Stimulated activated CD4-positive, alpha-beta T cell treated with anti-CD3 and anti-CD28 coated beads, Interleukin-1b, Interleukin-23, amount 100 ng/mL, for 1 hour (primary cell): ENCODE measurements at places on chromosomes 6 and 20.

DNA sequence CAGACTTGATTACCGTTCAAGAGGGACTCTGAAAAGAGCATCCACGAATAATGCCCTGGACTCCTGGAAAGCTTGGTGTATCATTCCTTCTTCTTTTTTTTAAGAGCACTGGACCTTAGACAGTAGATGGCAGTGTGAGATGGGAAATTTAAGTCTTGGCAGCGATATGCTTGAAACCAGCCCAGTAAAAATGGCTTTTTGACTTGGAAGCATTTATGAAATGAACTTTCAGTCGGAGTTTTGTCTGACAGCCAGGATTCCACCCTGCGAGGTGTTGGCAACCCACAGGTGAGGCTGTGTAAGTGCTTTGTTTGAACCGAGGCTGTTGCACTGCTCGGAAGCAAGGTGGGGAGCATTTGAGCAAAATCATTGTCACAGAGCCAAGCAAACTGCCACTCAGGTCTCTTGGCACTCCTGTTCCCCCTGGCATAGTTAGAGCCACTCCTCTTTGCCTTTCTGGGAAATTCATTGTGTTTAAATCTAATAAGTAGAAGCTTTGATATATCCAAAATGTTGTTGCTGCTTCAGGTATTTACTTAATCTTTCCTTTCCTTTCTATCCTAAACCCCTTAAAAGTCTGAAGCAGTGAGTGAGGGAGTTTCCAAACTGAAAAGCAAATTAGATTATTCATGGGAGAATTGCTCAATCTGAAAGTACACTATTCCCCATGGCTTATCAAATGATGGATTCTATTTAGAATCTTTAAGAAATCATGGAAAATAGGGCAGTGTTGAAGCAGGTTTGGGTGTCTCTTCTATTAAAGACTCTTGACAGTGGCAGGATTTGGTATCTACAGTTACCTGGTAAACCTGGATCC, 272.8 kb upstream of the SLC35B3 start:
- no peak for DNase-seq

DNA sequence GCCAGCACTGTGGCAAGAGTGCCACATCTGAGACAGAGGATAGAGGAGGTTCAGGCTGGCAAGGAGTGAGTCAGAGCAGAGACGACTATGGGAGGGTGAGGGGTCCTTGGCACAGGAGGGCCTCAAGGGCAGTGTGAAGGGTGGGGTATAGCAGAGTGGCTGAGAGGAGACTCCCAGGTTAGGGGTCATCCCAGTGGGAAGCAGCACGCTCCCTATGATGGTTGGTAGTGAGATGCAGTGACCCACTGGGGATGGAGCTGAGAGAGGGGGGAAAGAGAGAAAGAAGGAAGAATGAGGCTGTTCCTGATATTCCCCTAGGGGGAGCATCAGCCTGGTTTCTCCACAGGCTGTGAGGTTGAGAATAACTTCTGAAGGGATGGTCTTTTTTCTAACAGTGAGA, 97.3 kb downstream of the INSM1 start:
- DNase-seq = no peak

DNA sequence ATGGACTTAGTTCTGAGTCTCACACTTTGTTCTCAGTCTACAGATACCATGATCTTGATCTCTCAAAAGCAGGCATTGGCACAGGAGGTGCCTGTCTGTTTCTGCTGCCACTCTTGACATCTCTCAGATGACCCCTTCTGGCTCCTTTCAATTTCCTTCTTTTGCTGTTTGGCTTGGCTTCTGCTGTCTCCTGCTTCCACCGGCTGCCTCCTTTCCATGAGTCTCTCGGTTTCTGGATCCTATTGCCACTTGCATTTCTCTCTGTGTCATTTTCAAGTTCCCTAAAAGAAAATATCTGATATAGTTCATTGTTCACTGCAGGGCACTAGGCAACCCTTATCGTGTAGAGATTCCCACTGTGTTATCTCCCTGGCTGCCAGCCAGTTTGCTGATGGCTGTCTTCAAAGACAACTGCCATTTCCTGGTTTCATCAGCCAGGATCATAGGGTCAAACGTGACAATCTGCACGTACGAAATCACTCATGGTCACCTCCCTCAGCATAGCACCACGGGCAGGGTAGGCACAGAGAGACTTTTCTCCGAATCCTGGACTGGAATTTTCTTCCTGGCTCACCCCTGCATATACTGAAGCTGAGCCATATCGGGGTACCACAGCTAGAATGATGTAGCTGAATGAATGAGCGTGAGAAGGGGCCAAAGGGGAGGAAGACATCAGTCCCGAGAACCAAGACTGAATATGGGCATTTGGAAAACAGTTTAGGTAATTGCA, 144.6 kb upstream of the TMEM170B start:
- DNase-seq = no peak

DNA sequence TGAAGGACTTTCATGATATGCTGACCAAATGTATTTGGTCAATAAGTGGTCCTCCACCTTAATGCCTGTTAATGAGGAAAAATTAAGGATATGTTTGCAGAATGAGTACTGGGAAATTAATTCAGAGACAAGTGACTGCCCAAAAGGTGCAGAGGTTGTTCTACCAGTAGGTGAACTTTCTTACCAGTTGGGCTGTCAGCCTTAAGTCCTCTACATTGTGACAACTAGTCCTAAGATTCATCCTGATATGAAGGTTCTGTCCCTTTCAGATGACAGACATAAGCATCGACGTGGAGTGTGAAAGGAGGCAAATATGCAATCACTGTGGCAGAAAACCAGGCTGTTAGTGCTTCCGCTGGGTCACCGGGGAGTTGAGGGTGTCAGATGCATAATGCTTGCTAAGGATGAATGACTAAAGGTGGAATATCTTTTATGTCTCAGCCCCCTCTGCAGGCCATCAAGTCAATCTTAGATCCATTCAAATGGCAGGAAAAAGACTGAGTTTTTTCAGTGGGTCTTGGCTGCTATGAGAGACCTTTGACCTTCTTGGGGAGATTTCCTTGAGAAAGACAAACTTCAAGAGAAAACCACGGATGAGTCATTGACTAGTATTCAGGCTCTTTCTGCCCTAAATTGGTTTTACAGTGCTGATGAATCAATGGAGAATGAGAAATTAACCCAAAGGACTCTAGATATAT, 226.0 kb downstream of the TPBG start:
- DNase-seq = no peak

GRCh38 chr6:164419099-164419498, 890.3 kb downstream of the C6orf118 start:
- DNase-seq = no peak

GRCh38 chr6:134787261-134787877, 162.5 kb downstream of the ALDH8A1 start:
- no peak for DNase-seq

DNA sequence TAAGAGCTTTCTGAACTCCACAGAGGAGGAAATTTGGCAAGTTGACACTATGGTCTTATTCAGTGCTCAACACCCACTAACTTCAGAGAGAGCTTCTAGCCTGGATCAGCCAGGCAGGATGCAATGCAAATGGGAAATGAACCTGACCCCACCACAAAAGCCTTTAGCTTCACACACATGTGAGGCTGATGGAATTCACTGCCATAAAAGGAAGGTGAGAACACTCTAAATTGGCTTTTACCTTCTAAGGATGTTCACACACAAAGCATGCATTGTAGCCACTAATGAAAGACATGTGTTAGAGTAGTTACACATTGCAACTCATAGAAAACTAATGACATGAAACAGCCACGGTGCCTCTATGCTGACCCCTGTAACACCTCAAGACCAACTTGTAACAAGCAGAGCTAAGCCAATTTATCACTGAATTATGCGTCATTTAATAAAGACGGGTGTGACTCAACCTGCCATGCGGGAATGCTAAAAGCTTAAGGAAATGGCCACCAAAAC, 262.1 kb downstream of the HACE1 start:
- no peak for DNase-seq

DNA sequence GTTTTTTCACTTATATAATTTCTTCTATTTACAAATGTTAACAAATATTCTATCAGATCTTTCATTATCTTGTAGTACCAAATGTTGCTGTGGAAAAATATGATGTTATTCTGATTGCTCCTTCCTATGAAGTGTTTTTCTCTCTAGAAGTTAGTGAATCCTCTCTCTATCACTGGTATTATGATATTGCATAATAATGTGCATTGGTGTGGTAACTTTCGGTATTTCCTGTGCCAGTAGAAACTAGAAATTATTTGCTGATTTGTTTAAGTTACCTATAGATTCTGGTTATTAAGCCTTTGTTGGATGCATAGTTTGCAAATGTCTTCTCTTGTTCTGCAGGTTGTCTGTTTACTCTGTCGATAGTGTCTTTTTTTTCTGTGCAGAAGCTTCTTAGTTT, 342.5 kb downstream of the CENPW start:
- no peak for DNase-seq

- DNase-seq = no peak
These were observed 33.7 kb downstream of the ADGRF5 start for GRCh38 chr6:46888031-46888430.

- DNase-seq = no peak
These were observed 398.3 kb upstream of the ARID1B start for GRCh38 chr6:156378853-156379252.

DNA sequence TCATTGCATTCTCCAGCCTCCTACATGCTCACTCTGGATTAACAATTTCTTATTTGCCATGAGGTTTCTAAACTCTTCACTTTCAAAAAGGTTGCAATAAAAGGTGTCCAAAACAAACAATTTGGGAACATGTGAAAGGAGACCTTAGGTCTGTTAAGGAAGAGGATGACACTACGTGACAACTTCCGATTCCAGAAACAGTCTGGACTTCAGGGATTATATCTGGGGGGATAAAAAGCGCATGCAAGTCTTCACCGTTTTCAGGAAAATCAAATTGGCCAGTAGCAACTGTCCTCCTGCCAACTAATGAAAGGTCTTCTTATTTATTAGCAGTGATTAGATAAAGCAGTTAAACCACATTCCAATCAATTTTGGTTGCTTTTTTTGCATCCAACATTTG, 1.8 kb downstream of the ZDHHC14 start:
- DNase-seq = no peak

GRCh38 chr20:37627060-37627766, 66.6 kb upstream of the CTNNBL1 start:
- no peak for DNase-seq

DNA sequence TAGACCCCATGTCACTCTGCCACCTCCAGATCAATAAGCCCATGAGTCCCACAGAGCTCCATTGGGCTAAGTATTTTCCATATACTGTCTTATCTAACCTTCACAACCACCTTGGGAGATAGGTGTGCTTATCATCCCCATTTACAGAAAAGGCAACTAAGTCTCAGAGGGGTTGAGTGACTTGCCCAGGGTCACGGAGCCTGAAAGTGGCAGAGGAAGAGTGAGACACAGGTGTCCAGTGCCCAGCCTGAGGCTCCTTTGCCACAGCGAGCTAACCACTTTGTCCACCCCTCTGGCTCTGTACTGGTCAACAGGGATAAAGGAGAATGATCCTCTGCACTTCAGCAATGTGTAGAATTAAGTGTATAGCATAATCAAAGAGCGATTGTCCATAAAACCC, 124.5 kb downstream of the GMDS start:
- no peak for DNase-seq

DNA sequence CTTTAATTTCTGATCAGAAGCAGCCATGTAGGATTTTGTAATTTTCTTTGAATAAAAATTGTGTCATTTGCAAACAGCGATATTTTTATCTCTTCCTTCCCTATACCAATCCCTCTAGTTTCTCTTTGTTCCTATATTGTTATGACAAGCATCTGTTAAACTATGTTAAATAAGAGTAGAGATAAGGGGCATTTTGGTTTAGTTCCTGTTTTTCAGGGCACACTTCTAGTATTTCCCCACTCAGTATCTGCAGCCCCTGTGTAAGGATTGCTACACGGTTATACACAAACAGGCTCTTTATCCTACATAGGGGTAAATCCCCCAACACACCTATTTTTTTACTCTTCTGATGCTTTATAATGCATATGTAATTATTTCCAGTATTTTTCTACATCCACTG, 42.1 kb downstream of the TRERF1 start:
- no peak for DNase-seq

- peak; percentile 37 for DNase-seq
These were observed 700 bp downstream of the GFOD1 start for GRCh38 chr6:13486679-13487121.
